ENCODE measurements at places on chromosomes 5 and 9.

GRCh38 chr5:9392625-9393024 is 153.2 kb downstream of the SEMA5A start:
- no peak for DNase-seq
- no peak overlapping the region for H3K4me3 ChIP-seq
- no peaks in the 10 kb centered on the region for H3K4me1 ChIP-seq
- no peaks in the 10 kb centered on the region for H3K36me3 ChIP-seq

DNA sequence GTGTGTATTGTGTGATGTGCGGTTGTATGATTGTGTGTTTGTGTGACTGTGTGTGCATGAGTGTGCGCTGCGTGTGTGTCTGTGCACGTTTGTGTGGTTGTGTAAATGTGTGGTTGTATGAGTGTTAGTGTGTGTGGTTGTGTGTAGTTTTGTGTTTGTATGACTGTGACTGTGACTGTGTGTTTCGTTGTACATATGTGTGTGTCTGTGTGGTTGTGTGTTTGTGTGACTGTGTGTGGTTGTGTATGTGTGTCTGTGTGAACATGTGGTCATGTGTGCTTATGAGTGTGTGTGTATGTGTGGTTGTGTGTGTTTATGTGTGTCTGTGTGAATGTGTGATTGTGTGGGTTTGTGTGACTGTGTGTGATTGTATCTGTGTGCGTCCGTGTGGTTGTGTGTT is 197.8 kb downstream of the TTLL11 start:
- H3K27me3 ChIP-seq: no peaks in the 10 kb centered on the region
- DNase-seq: no peak
- H3K4me1 ChIP-seq: no peaks in the 10 kb centered on the region
- no peaks in the 10 kb centered on the region for H3K36me3 ChIP-seq
- no peak overlapping the region for H3K4me3 ChIP-seq

DNA sequence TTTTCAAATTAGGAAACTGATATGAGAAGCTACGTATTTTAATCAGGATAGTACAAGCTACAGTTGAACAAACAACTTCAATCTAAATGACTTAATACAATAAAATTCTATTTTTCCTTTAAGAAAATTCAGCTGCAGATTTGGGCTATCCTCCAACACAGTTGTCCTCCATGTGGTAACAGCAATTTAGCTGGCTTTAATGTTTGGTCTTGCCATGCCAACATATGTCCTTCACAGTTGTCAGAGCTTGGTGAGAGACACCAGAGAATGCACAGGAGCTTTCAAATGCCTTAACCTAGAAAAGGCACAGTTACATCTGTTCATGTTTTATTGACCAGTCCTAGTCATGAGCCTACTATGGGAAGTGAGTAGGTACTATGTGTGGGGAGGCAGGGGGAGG is 10.8 kb downstream of the FAM174A start:
- no peak overlapping the region for H3K27ac ChIP-seq
- no peaks in the 10 kb centered on the region for H3K4me1 ChIP-seq
- no peak overlapping the region for H3K4me3 ChIP-seq
- DNase-seq: no peak

GRCh38 chr9:95626885-95627558 is 110.3 kb upstream of the PTCH1 start:
- DNase-seq: peak; percentile 64
- H3K27me3 ChIP-seq: no peaks in the 10 kb centered on the region
- no peaks in the 10 kb centered on the region for H3K4me1 ChIP-seq
- H3K27ac ChIP-seq: no peak overlapping the region

DNA sequence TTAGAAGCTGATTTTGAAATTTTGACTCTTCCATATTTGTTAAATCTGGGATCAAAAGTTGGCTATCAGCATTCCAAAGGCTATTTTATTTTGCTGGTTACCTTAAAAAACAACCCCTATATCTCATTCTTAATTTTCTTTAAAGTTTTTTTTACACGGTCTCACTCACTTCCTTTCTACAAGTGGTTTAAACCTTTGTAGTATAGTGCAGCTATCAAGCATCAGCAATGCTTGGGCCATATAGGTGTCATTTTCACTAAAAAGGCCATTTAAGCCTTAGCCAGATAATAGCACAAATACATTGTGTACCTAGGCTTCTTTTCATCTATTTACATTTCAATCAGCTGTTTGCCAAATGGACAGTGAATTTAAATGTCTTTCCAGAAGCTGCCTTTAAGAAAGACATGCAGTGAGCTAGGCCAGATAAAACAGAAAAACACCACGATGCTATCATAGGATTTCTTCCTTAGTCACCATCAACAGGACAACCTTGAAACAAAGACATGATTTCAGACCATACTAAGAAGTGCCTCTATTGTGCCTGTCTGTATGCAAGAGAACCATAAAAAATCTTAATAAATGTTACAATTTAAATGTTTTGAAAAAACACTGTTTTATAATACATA is 104.2 kb downstream of the RAPGEF6 start:
- no peaks in the 10 kb centered on the region for H3K36me3 ChIP-seq
- no peak for DNase-seq
- no peaks in the 10 kb centered on the region for H3K27me3 ChIP-seq
- no peak overlapping the region for H3K4me3 ChIP-seq
- H3K4me1 ChIP-seq: peaks cover 4% of the 10 kb centered on the region

GRCh38 chr9:75488719-75489110 is 400.4 kb downstream of the OSTF1 start:
- no peak for DNase-seq
- H3K4me1 ChIP-seq: no peaks in the 10 kb centered on the region
- H3K27ac ChIP-seq: no peak overlapping the region
- H3K27me3 ChIP-seq: no peaks in the 10 kb centered on the region

GRCh38 chr5:58459146-58460001 is 512 bp downstream of the PLK2 start:
- H3K4me1 ChIP-seq: no peaks in the 10 kb centered on the region
- peak overlapping the region; percentile 86 for H3K27ac ChIP-seq
- H3K4me3 ChIP-seq: peak overlapping the region; percentile 78
- peak; percentile 52 for DNase-seq

- DNase-seq: no peak
- no peaks in the 10 kb centered on the region for H3K4me1 ChIP-seq
- H3K27me3 ChIP-seq: no peaks in the 10 kb centered on the region
- peak overlapping the region; percentile 24 for H3K27ac ChIP-seq
- H3K4me3 ChIP-seq: no peak overlapping the region
- H3K36me3 ChIP-seq: no peaks in the 10 kb centered on the region
Observed at GRCh38 chr5:151680944-151681427, 5.7 kb downstream of the SPARC start.

DNA sequence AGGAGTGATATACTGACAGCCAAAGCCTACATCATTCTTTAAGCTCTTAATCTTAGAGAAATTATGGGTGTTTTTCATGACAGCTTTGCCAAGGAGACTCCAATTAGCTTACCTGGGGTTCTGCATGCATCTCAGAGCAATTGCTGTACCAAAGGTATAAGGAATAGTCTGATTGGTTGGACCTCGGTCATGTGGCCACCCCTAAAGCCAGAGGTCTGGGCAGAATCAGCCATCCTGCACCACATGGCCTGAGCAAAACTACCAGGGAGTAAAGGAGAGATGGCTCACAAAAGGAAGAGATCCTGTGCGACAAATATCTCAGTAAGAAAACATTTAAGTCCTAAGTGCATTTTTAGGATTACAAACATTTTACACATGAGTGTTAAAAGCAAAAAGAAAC is 25.6 kb downstream of the SH3RF2 start:
- peaks cover 9% of the 10 kb centered on the region for H3K4me1 ChIP-seq
- no peak overlapping the region for H3K4me3 ChIP-seq
- no peak overlapping the region for H3K27ac ChIP-seq

- H3K36me3 ChIP-seq: no peaks in the 10 kb centered on the region
- no peak overlapping the region for H3K4me3 ChIP-seq
- no peak for DNase-seq
- no peaks in the 10 kb centered on the region for H3K27me3 ChIP-seq
- H3K4me1 ChIP-seq: no peaks in the 10 kb centered on the region
Observed at GRCh38 chr5:178630951-178631350, 4.1 kb upstream of the CLK4 start.

DNA sequence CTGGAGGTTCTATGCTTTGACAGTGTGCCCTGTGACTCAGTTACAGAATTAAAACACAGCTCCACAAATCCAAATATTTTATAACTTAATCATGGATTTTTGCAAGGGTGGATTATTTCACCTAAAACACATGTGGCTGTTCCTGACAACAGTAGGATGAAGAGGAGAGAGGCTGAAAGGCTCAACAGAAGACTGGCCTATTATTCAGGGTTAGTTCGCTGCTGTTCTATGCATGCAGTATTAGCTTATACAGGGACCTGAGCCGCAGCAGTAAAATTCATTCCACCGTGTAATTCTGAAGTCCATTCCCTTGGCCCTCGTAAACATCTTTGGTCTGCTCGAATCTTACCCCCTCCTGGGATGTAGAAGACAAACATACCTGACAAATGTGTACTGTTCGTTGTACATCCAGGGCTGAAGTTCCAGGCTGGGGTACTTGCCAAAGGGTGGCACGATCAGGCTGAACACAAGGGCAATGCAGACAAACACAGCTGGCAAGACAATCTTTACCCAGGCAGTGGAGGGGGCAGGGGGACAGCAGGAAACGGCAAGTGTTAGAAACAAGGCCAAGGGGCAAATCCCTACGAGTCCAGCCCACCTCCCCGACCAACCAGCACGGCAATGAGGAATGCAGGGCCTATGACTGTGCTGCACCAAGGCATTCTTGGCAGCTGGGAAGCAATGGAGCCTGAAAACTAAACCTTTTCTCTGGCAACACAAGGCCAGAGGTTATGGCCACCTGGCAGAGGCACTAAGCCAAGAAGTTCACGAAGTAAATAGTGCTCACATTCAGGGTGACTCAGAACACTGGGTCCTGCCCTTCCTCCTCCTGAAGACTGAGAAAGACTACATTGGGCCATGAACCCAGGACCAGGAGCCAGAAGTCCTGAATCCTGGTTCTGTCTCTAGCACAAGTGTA is 46.8 kb downstream of the NIPSNAP3B start:
- H3K4me3 ChIP-seq: no peak overlapping the region
- peak overlapping the region; percentile 42 for H3K27ac ChIP-seq
- DNase-seq: peak; percentile 50
- no peaks in the 10 kb centered on the region for H3K27me3 ChIP-seq
- peaks cover 8% of the 10 kb centered on the region for H3K36me3 ChIP-seq
